IMR-90 (cell line): ENCODE measurements at places on chromosomes 3 and 15. TPM values are rescaled to one million over a fixed set of nuclear protein-coding genes. Genes with fewer than 3 reads are reported as not detected.
A peak's percentile ranks its signal among the peaks of the same experiment; 100 is the strongest.

DNA sequence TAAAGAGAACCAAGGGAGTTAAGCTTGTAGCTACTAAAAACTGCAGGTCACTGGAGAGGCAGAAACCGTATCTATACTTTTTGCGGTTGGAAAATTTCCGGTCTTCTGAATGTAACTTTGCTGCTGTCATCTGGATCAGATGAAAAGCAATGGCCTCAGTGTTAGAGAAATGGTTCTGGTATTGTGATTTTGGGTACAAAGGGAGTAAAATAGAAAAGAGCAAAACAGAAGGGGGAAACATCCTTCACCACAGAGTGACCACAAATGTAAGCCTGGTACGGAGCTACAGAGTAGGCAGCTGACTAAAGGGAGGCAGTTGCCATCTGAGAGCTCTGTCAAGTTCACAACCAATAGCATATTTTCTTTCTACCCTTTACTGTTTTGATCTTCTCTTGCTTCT, 5.6 kb downstream of the CD96 start:
- no peak for DNase-seq

- DNase-seq, result no peak
Observed at GRCh38 chr3:126151562-126152302, 28.7 kb downstream of the ALDH1L1 start.

CTXND1 gene
- not detected in 2 replicates for total RNA-seq

DNA sequence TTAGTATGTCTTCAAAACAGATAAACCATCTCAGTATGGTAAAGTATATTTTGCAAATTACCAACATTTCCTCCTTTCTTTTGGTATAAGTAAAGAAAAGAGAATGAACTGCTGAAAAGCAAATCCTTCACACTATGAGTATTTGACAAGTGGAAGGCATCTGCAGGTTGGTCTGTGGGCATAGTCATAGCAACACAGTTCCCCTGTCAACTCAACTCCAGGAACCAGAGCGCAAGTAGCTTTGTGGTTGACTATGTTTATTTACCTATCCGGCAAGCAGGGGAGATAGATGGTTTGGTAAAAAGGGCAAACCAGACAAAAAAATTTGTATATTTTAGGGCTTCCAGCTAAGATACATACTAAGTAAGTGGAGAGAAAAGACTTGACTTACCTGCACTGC, 88.3 kb upstream of the PPIB start:
- DNase-seq, result peak; percentile 71

CACNA1D gene
- total RNA-seq, result under 0.01 TPM in 1 of 2 replicates, not detected in the other

- peak; percentile 55 for DNase-seq
Observed at GRCh38 chr15:84702961-84703482, 12.9 kb downstream of the SEC11A start.

DNA sequence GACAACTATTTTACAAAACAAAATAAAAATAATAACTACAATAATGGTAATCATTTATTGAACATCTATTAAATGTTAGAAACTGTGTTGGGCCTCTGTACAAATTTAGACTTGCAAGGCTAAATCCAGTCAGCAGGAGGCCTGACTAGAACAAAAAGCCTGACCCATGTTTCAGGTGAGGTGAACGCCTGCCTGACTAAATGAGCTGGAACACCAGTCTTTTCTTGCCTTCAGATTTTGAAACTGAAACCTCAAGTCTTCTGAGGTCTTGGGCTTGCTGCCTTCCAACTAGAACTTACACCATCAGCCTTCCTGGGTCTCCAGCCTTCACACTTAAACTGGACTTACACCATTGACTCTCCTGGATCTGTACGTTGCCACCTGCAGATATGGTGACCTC, 706.9 kb downstream of the TBL1XR1 start:
- no peak for DNase-seq

DNA sequence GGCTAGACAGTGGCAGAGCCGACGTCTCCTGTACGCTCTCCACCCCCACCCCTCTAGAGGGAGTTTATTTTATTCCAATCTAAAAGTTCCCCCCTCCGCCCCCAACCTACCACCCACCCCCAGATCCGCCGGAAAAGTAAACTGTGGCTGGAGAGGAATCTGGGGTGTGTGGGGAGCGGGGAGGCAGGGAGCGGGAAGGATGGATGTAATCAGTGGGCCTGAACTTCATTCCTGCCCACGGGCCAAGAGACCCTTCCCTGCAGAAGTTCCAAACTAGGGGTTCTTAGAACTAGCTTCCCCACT, 537 bp upstream of the CSRNP1 start:
- no peak for DNase-seq

DNA sequence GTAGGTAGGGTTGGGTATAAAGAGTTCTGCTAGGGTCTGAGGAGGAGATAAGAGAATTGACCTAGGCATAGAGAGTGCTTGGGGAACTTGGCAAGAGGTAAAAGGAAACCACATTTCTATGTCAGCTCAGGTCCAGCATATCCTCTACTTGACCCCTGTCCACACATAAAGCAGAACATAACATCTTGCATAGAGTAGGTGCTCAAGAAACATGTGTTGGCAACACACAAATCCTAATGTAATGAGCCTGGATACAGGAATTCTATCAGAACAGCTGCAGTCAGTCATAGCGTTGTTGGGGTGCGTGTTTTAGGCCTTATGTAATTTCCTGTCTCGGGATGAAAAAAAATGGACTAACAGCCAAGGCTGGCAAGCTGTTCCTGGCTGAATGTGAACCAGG, 35.0 kb upstream of the PLCL2 start:
- DNase-seq, result peak; percentile 55

DNA sequence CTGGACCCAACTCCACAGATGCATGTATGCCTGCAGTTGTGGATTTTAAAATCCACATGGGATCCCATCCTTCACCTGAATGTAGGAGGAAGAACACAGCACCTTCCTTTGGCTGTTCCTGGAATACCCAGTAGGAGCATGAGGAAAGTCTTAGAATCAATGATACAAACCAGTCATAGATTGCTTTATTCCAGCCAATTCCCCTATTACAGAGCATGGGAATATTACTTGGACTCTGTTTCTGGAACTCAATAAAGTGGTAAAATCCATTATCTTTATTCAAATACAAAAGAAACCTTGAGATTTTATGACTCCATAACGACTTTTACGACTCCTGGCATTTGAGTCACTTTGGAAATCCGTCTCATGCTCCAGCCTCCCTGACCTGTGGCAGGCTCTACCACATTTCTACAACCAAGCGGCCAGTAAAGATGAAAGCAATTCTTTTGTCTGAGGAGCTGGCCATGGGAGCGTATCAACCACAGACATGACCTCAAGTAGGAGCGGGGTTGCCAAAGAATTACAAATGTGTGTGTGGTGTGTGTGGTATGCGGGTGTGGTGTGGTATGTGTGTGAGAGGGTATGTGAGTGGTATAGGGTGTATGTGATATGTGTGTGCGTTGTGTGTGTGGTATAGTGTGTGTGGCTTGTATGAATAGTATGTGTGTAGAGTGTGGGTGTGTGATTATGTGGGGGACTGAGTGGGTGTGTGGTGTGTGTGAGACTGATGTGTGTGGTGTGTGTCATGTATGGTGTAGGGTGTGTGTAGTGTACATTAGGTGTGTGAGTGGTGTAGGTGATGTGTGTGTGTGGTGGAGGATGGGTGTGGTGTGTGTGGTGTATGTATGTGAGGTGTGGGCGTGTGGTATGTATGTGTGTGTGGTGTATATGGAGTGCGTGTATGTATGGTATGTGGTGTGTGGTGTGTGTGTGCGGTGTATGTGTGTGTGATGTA, 40.0 kb downstream of the ARRDC4 start:
- DNase-seq, result no peak

ANKRD63 gene
- under 0.01 TPM in 1 of 2 replicates, not detected in the other for total RNA-seq

GRCh38 chr3:151827816-151828215, 13.9 kb downstream of the AADAC start:
- DNase-seq, result no peak

DNA sequence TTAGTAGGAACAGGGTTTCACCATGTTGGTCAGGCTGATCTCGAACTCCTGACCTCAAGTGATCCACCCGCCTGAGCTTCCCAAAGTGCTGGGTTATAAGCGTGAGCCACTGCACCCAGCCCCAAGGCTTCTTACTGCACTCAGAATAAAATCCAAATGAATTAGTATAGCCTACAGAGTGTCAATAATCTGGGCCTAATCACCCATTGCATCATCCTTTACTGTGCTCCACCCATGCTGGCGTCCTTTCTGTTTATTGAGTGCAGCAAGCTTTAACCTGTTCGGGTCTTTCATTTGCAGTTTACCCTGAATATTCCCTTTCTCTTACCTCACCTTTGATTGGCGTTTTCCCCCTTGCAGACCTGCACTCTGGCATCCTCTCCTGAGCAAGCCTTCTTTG, 77.7 kb downstream of the CEP63 start:
- DNase-seq, result no peak

DNA sequence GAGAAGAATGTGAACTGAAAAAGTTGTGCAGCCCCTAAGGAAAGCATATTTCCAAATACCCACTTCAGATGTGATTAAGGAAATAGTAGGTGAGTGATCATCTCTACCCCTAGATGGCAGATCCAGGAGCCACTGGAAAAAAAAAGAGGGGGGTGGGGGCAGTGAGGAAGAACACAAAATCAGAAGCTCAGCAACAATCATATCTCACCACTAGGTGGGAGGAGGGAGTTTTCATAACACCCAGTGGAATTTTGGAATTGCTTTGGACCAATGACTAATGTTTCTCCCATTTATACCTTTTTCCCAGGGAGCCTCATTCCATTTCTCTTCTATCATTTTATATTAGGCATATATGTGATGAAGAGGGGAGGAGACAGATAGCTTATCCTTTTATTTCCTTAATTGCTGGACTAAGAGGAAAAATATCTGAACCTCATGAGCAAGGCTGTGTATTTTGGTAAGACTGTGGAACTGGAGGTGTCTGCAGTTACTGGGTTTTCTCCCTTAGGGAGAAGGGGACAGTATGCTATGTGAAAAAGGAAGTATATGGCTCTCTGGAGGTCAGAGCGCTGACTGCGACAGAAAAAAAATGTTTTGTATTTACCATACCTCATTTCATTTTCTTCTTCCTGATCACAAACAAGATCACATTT, 363.4 kb downstream of the GAP43 start:
- DNase-seq, result peak; percentile 34

DNA sequence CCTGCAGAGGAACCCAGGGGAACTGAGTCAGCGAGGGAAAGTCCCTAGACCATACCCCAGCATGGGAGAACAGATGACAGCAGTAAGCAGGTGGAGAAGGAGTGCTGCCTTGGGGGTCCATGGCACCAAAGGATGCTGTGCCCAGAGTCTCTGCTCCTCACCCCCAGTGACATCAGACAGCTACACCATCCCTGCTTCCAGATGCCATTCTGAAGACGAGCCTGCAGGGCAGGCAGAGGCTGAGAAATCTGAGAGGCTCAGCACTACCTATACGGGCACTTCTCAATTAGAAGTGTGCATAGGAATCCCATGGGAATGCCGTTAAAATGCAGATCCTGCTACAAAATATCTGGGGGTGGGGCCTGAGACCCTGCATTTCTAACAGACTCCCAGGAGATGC, 211.3 kb upstream of the NSMCE3 start:
- DNase-seq, result no peak

- DNase-seq, result peak; percentile 13
Observed at GRCh38 chr3:194082743-194083636, 53.0 kb upstream of the HES1 start.

GRCh38 chr15:99435877-99436541, 129.8 kb upstream of the MEF2A start:
- no peak for DNase-seq

- DNase-seq, result peak; percentile 42
Observed at GRCh38 chr15:62066663-62067447, at the start of gene C2CD4A. Gene C2CD4A, plus strand, starts transcription at chr15:62066977. Its CDS starts 637 bp downstream, at chr15:62067614.

GRCh38 chr15:95825671-95826411, 504.7 kb upstream of the NR2F2 start:
- DNase-seq, result no peak
